GM13977 (cell line): ENCODE measurements at places on chromosomes 2 and 18.

DNA sequence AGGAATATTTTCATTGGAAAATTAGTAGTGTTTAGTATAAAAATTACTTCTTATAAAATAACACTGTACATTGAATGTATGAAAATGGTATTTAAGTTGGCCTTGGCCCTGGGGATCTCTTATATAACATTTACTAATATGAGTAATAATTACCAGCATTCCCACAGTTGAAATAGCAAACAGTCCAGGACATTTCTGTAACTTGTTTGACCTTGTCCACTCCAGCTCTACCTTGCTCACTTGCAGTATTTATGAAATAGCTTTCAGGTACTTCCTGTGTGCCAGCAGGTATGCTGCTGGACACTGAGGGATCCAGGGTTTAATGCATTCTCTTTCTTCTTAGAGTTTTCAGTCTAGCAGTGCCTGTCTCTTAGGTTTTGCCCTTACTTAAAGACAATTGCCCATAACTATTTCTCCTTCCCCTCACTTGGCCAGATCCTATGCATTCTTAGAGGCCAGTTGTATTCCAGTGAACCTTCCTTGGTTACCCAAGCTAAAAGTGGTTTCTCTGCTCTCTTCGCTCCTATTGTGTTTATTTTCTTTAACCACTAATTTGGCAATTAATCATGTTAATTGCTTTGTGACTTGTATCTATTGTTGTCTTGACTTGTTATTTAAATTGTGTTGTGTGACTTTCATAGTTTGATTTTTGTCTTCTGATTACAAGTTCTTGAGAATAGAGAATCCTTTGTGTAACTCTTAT is 25.9 kb downstream of the BABAM2 start:
- DNase-seq, result no peak

GRCh38 chr18:26336572-26336971 is 110.3 kb downstream of the TAF4B start:
- no peak for DNase-seq

GRCh38 chr2:216221811-216222210 is 112.7 kb downstream of the XRCC5 start:
- no peak for DNase-seq

GRCh38 chr2:162333968-162334367 is 10.0 kb upstream of the GCA start:
- DNase-seq, result no peak

GRCh38 chr2:221335219-221335752 is 236.8 kb downstream of the EPHA4 start:
- no peak for DNase-seq

DNA sequence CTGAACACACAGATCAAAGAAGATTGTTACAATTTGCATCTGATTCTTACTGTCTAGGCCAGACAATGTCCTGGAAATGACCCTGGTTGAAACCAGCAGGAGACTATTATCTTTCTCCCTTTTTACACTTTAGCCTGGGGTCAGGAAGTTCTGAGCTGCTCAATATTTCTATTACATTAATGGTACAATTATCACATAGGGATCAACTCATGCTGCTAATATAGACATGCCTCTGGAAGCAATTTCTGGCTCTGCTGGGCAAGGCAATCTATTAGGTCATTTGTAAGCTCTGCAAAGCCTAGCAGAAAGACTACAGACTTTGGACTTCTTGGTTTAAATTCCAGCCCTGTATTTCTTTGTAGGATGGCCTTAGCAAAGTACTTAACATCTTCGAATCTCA is 205.3 kb downstream of the LRP1B start:
- DNase-seq, result no peak

GRCh38 chr18:45423659-45424058 is 191.6 kb upstream of the SLC14A2 start:
- DNase-seq, result no peak

DNA sequence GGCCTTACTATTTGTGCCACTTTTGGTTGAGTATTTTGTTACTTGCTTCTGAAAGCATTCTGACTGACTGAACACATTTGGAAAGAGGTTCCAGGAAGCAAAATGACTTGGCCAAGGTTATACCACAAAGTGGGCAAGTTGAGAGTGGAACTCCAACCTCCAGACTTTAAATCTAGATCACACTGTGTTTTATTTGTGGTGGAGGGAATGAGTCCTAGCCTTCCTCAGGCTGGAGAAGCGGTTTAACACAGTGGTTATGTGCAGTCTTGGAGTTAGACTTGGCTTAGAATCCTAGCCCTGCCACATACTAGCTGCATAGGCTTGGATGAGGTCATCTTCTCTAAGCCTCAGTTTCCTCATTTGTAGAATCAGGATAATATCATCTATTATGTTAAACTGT is 33.4 kb downstream of the PLEKHM3 start:
- no peak for DNase-seq

DNA sequence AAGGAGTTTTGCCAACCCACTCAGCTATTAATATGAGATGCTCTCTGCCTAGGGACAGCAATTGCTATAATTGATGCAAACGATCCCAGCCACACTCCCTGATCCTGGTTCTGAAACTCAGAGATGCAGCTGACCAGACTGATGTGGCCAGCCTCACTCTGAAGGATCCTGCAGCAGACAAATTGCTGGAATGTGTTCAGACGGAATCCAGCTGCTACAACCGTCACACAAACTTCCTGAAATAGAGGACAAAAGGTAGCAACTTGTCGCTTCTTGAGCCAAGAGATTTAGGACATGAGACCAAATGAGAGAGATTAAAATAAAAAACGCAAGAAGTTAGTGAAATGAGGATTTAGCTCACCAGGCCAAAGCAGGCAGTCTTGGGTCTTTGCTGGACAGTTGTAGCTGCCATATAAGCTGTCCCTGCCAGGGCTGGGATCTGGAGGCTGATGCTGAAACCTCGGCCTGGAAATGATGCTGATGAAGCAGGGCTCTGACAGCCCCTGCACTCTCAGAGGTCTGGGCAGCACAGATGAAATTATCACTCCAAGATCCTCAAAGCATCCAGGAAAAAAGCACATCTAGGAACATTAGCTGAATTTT is 8.3 kb upstream of the YWHAQ start:
- no peak for DNase-seq

GRCh38 chr2:238593678-238594077 is 167.0 kb downstream of the ASB1 start:
- no peak for DNase-seq

DNA sequence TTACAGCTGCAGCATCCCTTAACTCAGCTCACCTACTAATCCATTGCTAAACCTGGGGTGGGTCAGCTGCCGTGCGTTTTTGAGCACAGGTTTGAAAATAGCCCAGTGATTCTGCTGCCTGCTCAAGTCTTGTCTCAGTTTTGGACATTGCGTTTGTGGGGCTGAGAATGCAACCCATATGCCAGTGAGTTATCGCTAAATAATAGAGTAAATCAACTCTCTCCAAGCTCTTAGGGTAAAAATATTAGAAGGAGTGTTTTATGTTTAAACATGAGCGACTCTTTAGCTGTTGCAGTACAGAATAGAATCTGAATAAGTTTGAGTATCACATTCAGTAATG is 2.1 kb downstream of the TSHZ1 start:
- DNase-seq, result no peak

DNA sequence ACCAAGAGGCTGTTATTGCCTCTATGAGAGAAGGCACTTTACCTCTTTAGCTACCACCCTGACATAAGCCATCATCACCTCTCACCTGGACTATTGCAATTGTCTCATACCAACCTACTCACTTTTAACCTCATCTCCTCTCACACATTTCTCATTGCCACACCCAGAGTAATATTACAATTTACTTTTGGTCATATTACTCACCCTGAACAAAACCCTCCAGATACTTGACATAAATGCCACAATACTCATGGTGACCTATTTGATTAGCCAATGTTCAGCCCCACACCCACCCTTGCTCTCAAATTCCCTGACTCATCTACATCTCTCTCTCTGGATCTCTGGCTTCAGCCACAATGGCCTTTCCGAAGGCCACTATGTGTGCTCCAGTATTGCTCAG is 90.9 kb upstream of the CDH7 start:
- DNase-seq, result no peak

DNA sequence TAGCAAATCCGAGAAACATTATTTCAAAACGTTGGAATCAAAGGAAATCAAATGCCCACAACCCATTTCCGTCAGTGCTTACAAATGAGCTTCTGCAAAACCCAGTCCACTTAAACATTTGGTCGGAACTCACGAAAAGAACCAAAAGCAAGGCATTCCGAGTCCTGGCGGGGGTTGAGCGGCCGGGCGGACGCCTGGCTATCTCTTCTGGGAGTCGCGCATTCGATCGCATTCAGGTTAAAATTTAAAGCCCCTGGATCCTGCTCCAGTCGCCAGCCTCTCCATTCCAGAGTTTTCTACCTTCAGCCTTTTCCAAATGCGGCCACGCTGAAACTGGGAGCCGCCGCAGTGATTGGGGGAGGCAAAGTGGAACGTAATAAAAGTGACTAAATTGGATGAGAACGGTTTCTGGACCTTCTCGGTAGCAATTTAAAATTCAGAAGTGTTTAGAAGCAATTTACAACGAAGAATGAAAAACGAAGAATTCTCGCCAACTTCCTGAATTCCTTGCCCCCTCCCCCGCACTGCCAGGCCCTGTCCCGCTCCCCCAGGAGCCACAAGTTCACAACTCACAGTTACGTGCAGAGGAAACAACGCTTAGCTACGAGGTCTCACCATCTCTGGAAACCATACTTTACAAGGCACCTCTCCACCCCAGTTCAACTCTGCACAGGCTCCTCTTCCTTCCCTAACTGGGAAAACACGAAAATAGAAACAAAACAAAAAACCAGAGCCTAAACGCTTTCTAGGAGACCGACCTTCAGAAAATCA is 1.7 kb upstream of the GATA6 start:
- peak; percentile 45 for DNase-seq

DNA sequence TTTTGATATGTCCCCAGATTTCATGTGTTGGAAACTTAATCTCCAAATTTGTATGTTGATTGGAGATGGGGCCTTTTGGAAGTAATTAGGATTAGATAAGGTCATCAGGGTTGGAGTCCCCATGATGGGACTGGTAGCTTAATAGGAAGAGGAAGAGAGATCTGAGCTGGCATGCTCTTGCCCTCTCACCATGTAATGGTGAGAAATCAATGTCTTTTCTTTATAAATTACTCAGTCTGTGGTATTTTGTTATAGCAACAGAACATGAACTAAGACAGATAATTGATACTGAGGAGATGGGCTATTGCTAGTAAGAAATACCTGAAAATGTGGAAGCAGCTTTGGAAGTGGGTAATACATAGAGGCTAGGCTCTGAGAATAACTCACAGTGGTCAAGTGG is 48.0 kb downstream of the CDC42EP3 start:
- DNase-seq, result no peak

DNA sequence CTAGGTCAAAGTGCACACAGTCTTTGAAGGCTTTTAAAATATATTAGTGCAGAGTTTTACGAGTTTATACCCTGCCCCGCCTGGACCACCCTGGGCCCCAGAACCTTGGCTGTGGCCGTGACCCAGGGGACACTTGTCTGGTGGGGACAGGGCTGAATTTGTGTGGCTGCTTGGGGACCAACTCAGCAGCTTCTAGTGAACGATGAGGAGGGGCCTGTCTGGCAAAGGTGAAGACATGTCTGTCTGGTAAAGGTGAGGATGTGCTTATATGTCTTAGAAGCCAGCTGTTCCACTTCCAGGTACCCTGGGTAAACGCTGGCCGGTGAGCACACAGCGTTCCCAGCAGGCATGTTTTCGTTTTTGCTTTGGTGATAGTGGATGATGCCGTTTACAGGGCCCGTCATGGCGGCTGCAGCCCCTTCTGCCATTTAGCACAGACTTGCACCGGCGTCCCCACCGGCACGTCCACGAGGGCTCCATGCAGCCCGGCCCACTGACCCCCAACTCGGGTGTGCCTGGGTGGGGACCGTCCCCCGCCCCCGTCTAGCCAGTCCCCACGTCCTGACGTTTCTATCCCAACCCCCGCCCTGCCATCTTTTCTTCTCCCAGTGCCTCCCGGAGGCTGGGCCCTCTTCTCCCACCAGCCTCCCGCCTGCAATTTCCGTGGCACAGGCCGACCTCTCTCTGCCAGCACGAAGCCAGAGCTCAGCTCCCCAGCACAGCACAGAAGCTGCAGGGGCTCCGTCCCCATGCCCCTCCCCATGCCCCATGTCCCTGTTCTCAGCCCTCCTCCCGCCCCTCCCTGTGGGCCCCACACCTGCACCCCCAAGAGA is 67.8 kb downstream of the SLC66A2 start:
- no peak for DNase-seq

- no peak for DNase-seq
Measured at GRCh38 chr2:63729362-63729761, 112.3 kb upstream of the UGP2 start.

DNA sequence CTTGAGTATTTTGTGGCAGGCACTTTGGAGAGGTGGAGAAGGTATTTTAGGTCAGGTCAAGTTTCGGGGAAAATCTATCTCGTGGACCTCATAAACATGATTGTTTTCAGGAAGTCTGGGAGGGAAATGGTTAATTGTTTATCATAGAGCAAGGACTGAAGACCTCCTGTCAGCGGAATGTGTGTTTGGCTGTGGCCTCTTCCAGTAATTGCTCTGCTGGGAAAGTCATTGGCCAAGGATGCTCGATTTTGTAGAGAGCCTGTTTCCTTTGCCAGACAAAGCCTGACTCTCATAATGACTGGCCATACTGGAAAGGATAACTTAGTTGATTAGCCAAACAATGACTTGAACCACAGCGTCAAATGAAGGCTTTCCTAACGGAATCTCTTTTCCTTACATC is 30.0 kb downstream of the IL1R2 start:
- DNase-seq, result no peak

- DNase-seq, result no peak
Measured at GRCh38 chr18:34691614-34692013, 18.5 kb upstream of the DTNA start.

- DNase-seq, result no peak
Measured at GRCh38 chr18:76456018-76456750, 38.9 kb downstream of the ZNF516 start.

GRCh38 chr2:157784169-157784822 is 91.8 kb downstream of the ACVR1 start:
- DNase-seq, result no peak

- peak; percentile 97 for DNase-seq
Measured at GRCh38 chr2:222860740-222861410, at the start of gene ACSL3. TSS of gene ACSL3 (plus strand) at chr2:222861036. CDS start at chr2:222908773, 47,737 bp downstream.

- no peak for DNase-seq
Measured at GRCh38 chr18:7741640-7742039, 174.5 kb downstream of the PTPRM start.

- DNase-seq, result no peak
Measured at GRCh38 chr2:145228506-145228905, 708.6 kb upstream of the ZEB2 start.

DNA sequence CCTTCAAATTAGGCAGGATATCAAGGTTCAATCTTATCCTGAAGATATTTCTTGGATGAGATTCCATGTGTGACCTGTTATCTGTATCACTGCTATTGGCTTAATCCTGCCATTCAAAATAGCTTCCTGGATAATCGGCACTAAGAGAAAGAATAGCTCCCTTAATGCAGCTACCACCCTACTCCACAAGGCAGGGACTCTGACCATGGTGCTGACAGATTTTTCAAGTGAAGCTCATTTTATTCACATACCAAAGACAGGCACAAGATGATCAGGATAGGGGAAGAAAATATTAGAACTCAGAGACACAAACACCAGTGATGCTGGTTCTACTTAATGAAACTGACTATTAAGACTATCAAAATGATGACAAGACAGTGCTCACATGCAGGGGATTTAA is 74.9 kb downstream of the ORC4 start:
- DNase-seq, result no peak

GRCh38 chr2:167592441-167592840 is 655.0 kb downstream of the STK39 start:
- no peak for DNase-seq
